ENCODE measurements at places on chromosomes 16 and 17.
A peak's percentile ranks its signal among the peaks of the same experiment; 100 is the strongest.

- H3K4me1 ChIP-seq = peaks cover 6% of the 10 kb centered on the region
- no peak for DNase-seq
- no peak overlapping the region for H3K27ac ChIP-seq
Observed at GRCh38 chr16:23298290-23298915, 3.7 kb upstream of the SCNN1B start.

DNA sequence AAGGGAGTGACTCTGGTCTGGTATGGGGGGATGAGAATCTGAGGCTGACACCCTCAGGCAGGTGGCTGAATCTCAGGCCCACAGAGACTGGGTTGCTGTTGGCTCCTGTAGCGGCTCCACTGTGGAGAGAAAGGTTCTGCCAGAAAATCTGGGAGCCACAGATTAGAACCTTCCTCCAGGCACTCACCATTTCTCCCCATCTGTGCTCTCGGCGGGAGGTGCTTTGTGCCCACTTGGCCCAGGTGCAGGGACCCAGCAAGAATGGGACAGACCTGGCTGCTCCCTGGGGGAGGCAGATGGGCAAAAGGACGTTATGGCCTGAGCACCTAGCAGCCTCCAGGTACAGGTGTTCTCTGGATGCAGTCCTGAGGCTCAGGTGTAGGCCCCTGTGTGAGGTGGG lies 20.1 kb downstream of the RAB11FIP3 start:
- no peak overlapping the region for H3K4me3 ChIP-seq
- H3K27me3 ChIP-seq = no peaks in the 10 kb centered on the region
- peaks cover 3% of the 10 kb centered on the region for H3K4me1 ChIP-seq
- H3K27ac ChIP-seq = no peak overlapping the region
- no peaks in the 10 kb centered on the region for H3K36me3 ChIP-seq

GRCh38 chr16:84087466-84088151 lies 29.1 kb downstream of the MBTPS1 start:
- no peaks in the 10 kb centered on the region for H3K27me3 ChIP-seq
- no peaks in the 10 kb centered on the region for H3K4me1 ChIP-seq
- no peak for DNase-seq

DNA sequence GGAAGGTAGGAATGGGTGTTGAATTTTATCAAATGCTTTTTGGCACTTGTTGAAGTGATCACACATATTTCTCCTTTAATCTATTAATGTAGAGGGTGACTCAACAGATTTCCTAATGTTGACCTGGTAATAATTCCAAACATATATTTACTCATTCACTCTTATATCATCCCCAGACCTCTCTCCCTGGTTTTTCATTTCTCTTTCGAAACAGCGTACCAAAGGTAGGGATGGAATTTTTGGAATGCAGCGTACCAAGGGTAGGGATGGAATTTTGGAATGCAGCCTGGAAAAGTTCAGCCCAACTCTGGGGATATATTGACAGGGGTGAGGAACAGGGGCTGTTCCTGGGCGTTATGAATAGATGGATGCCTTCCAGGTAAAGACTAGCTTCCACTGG lies 7.3 kb downstream of the KIF18B start:
- H3K36me3 ChIP-seq = peaks cover 18% of the 10 kb centered on the region
- H3K27ac ChIP-seq = peak overlapping the region; percentile 84
- H3K27me3 ChIP-seq = no peaks in the 10 kb centered on the region

DNA sequence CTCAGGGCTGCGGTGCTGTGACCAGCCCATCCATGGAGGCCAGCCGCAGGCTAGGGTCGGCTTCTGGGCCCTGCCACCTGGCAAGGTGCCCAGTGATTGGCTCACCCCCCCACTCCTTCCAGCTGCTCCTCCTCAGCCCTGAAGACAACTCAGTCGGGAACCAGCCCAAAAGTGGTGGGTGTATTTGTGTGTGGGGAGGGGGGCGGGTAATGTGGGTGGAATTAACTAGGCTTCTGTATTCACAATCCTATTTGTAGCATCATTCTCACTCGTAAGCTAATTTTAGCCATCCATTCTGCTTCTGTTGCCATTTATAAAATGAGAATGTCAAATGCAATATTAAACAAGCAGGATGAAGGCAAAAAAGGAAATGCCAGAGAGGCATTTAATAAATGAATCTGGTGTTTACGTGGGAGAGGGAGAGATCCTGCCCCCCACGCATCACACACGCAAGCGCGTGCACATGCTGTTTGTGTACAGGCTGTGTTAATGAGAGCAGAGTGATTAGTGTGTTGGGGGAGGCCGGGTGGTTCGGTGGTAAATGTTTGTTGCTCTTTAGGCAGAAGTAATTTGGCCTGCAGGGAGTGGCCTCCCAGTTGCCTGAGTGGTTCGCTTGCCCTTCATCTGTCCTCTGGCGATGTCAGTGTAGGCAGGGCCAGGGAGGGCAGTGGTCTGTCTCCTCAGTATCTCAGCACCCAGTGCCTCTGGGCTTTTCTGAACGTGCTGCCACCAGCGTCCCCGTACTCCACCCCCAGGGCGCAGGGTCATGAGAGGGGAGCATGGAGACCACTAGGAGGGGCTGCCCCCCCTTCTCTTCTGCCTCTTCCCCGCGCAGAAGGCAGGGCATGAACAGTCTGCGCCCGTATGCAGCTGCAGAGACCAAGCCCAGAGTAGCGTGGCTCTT lies 140.1 kb downstream of the CCDC182 start:
- no peaks in the 10 kb centered on the region for H3K27me3 ChIP-seq
- H3K36me3 ChIP-seq = no peaks in the 10 kb centered on the region
- no peak for DNase-seq
- peak overlapping the region; percentile 77 for H3K27ac ChIP-seq
- peak overlapping the region; percentile 15 for H3K4me3 ChIP-seq

GRCh38 chr16:84045001-84045817 lies 2.6 kb upstream of the SLC38A8 start:
- H3K36me3 ChIP-seq = peaks cover 1% of the 10 kb centered on the region
- peaks cover 42% of the 10 kb centered on the region for H3K27me3 ChIP-seq
- H3K27ac ChIP-seq = no peak overlapping the region
- peaks cover 16% of the 10 kb centered on the region for H3K4me1 ChIP-seq
- H3K4me3 ChIP-seq = no peak overlapping the region
- no peak for DNase-seq

DNA sequence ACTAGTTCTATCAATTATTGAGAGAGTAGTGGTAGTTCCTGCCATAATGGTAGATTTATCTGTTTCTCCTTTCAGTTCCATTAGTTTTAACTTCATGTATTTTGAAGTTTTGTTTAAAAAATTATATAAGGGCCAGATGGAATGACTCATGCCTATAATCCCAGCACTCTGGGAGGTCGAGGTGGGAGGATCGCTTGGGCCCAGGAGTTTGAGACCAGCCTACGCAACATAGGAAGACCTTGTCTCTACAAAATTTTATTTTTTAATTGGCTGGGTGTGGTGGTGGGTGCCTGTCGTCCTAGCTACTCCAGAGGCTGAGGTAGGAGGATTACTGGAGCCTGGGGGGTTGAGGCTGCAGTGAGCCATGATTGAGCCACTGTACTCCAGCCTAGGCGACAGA lies 14.1 kb upstream of the UBTF start:
- no peak for DNase-seq
- peaks cover 7% of the 10 kb centered on the region for H3K27me3 ChIP-seq
- H3K4me3 ChIP-seq = no peak overlapping the region
- H3K36me3 ChIP-seq = no peaks in the 10 kb centered on the region
- H3K4me1 ChIP-seq = peaks cover 5% of the 10 kb centered on the region

GRCh38 chr17:27430882-27431491 lies 25.3 kb upstream of the KSR1 start:
- H3K27ac ChIP-seq = no peak overlapping the region
- H3K36me3 ChIP-seq = no peaks in the 10 kb centered on the region
- H3K27me3 ChIP-seq = no peaks in the 10 kb centered on the region
- no peak overlapping the region for H3K4me3 ChIP-seq
- DNase-seq = peak; percentile 49

- H3K27ac ChIP-seq = no peak overlapping the region
- no peaks in the 10 kb centered on the region for H3K27me3 ChIP-seq
- DNase-seq = no peak
Observed at GRCh38 chr17:47980541-47980940, 9.6 kb downstream of the CDK5RAP3 start.

Measured in mesothelial cell of epicardium (in vitro differentiated cells).